ENCODE measurements at places on chromosomes 1 and 21. TPM values are rescaled to one million over a fixed set of nuclear protein-coding genes. Genes with fewer than 3 reads are reported as not detected.

- DNase-seq, result no peak
These were observed 111.6 kb upstream of the IFFO2 start for GRCh38 chr1:19067912-19068638.

DNA sequence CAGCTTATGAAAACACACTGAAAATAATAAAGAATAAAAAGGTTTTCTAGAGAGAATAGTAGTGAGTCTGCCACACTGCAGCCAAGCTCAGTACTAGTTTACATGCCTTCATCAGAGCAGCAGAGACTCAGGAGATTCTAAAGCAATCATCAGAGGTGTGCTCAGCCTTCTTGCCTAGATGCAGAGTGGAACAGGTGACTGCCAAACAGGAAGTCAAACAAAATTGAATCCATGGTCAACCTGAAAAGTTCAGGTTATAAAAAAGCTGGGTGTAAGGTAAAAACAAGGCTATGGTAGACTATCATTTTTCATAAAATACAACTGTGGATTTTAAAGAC, 165.3 kb upstream of the C1orf105 start:
- no peak for DNase-seq

DNA sequence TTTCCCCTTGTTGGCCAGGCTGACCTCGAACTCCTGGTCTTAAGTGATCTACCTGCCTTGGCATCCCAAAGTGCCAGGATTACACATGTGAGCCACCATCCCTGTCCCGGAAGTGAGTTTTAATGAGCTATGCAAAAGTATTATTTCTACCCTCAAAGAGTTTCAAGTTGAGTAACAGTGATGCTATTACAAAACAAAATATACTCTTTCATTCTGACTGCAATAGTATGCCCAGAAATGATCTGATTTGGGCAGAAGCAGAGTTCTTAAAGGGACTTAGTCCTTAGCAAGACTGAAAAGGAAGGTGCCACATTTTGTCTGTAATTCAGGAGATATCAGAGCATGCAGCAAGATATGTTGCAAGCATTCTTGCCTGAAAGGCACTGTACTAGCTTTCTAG, 375.4 kb downstream of the NUF2 start:
- no peak for DNase-seq

Gene NPPA
- 25.3 TPM for total RNA-seq

- DNase-seq, result no peak
These were observed 163.2 kb downstream of the LRRC40 start for GRCh38 chr1:70042090-70042731.

- DNase-seq, result peak; percentile 31
These were observed 7.2 kb downstream of the C1orf35 start for GRCh38 chr1:228095938-228096337.

- no peak for DNase-seq
These were observed 556 bp upstream of the RYR2 start for GRCh38 chr1:237041461-237041794.

DNA sequence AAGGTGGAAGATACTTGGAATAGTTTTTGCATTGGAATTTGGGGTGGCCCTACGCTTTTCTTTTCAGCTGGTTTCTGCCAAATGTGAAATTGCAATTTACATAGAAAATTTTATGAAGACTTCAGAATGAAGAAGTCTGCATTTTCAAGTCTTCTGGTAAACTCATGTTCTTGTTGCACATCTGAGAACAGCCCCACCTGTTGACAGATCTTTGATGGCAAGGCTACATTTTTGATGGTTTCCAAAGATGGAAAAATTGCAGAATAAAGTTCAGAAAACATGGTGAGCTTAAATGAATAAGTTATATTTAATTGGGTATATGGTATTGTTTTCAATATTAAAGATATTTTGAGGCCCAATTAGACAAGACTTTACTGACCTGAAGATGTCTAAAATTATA, 25.4 kb downstream of the OLFM3 start:
- no peak for DNase-seq

Gene PLD5
- total RNA-seq, result not detected

Measured in Right ventricle myocardium superior (tissue), 1 donor.